ENCODE measurements at places on chromosomes 2 and 18.

GRCh38 chr18:50240080-50240563 is 26.2 kb downstream of the CFAP53 start:
- DNase-seq, result no peak

- no peak for DNase-seq
Measured at GRCh38 chr2:209277444-209277843, 146.4 kb upstream of the MAP2 start.

- DNase-seq, result no peak
Measured at GRCh38 chr18:79523736-79524180, 128.0 kb downstream of the NFATC1 start.

GRCh38 chr2:12407160-12407559 is 309.6 kb upstream of the TRIB2 start:
- DNase-seq, result no peak

Data from GM12891 (cell line).